ENCODE measurements at places on chromosomes 3 and 15.

GRCh38 chr15:81111018-81111417 lies 23.1 kb upstream of the CFAP161 start:
- DNase-seq = no peak

GRCh38 chr15:98812716-98813446 lies 164.5 kb downstream of the IGF1R start:
- no peak for DNase-seq

GRCh38 chr15:101372149-101372577 lies 77.1 kb upstream of the SNRPA1 start:
- DNase-seq = no peak

DNA sequence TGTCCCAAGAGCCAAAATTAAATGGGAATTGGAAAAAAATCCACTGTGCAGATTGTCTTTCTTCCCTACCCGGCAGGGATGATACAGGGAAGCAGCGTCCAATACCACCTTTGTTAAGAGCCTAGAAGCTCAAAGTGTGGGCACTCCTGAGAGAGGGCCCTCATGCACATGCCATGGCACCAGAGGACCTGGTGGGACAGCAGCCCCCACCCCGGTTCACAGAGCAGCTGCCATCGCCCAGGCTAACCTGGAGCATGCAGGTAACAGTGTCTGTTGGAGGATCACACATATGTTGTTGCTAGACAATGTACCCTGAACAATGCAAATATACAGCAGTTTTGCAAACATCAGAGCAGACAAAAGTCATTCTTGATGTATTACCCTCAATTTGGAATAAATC lies 206.5 kb downstream of the TJP1 start:
- no peak for DNase-seq

DNA sequence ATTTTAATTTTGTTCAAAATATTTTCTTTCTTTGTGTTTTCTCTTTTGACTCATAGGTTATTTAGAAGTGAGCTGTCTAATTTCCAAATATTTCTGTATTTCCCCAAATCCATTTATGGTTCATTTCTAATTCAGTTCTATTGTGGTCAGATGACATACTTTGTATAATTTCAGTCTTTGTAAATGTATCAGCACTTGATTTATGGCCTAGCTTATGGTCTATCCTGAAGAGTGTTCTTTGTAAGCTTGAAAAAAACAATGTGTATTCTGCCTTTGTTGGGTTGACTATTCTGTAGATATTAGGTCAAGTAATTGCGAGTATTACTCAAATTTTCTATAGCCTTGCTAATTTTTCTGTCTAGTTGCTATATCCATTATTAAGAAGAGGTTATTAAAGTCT lies 311.2 kb downstream of the OCA2 start:
- no peak for DNase-seq

- DNase-seq = no peak
Observed at GRCh38 chr15:88656760-88657221, 18.0 kb downstream of the ISG20 start.

DNA sequence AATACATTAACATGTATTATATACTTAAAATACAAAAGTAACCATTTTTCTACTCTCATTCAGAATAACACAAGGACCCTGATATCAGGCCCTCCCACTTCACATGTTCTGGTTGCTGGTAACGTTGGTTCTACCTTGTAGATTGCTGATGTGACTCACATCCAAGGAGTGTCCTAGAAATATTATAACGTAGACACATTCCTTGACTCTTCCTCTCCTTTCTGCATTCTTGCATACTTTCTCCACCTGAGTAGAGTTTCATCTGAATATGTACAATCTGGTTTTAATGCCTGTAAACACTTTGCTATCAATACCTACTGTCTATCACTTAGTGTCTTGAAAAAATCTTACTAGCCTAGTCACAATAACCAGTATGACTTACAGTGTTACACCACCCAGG lies 35.0 kb upstream of the NEDD4 start:
- no peak for DNase-seq

GRCh38 chr3:49567406-49567805 lies 13.1 kb downstream of the BSN start:
- no peak for DNase-seq

- DNase-seq = no peak
Observed at GRCh38 chr15:65209701-65210643, 1.3 kb downstream of the CILP start.

DNA sequence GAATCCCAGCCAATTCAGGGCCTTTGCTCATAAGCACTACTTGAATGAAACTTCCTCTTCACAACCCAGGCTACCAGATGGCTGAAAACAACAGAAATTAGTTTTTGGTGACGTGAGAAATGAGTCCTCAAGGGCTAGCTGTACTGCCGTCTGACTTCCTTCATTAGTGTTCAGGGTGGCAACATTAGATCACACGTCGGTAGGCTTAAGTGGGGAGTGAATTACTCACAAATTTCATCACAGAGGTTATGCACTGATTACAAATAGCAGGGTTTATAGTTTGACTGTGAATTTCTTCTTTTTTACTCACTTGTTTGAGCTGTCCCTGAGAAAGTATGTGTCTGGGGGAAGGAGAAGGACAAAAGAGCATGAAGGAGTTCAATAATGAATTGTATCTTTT lies 397.2 kb downstream of the GAP43 start:
- DNase-seq = no peak

- no peak for DNase-seq
Observed at GRCh38 chr15:44541282-44541958, 4.5 kb downstream of the EIF3J start.

GRCh38 chr3:13075318-13075717 lies 2.1 kb upstream of the IQSEC1 start:
- no peak for DNase-seq

DNA sequence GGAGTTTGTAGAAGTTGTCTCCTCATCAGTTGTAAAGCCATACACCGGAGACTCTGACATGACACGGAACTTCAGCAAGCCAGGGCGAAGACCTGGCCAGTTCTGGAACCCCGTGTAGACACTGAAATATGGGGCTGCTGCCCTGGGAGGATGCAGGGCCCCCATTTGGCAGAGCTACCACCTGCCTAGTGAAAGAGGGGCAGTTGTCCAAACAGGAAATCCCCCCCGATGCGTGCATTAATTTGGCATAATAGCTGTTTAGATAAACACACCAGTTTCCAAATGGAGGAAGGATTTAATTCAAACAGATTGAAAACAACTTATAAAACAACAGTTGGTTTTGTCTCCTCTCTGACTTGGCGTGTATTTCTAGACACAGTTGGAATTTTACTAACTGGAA lies 357.2 kb downstream of the GABRG3 start:
- no peak for DNase-seq

DNA sequence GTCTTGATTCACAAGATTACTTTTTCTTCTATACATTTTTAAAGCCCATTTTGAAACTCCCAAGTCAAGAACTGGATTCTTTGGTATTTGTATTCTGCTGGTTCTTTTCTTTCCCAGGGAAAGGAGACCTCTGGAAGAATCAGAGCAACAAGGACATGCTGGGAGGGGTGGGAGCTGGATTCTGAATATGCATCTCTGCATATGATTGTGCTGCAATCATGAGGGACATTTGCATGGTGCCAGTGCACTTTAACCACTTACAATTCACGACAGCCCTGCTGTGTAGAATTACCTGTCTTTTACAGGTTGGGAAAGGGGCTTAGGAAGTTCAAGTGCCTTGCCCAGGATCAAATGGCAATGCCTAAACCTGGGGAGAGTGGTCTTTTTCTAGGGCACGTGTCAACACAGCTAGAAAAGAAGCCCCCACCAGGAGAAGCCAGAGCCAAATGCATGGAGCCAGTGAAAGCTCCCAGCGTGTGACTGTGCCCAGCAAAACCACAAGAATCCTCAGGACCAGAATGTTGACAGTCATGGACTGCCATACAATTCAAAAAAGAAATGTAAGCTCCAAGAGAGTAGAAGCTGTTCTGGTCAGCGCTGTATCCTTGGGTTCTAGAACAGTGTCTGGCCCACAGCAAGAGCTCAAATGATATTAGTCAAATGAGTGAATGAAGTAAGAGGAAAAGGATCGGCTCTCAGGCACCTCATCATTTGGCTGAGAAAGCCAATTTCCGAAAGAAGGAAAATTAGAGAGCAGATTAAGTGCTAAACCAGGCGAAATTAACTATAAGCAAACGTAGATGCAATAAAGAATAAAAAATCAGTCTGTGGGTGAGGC lies 84.5 kb upstream of the MEF2A start:
- DNase-seq = no peak

DNA sequence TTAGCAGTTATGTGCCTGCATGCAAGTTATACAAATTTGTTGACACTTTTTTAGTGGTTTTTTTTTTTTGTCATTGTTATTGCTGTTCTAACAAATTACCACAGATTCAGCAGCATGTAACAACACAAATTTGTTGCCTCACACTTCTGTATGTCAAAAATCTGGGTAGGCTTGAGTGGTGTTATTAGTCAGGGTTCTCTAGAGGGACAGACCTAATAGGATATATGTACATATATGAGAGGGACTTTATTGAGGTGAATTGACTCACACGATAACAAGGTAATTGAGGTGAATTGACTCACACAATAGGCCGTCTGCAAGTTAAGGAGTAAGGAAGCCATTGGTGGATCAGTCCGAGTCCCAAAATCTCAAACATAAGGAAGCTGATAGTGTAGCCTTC lies 15.0 kb upstream of the PLSCR1 start:
- no peak for DNase-seq

- no peak for DNase-seq
Observed at GRCh38 chr3:143445118-143445517, 325.5 kb downstream of the CHST2 start.

GRCh38 chr3:158748237-158748828 lies 16.1 kb upstream of the RARRES1 start:
- DNase-seq = no peak

DNA sequence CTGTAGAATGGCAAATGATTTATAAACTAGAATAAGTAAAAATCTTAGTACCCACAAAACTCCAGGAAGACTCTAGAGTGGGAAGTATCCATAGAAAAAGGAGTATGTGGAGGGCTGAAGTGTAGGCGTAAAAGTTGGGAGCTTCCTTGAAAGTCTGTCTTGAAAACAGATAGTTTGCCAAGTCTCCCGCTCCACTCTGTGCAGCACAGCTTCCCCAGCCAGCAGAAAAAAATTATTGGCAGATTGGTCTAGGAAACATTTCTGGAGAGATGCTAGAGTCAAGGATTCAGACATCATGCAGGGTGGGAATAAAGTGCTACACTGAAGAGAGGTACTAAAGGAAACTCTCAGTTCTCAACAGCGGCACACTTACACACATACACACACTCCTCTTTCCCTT lies 53.4 kb upstream of the CD200R1L start:
- no peak for DNase-seq

DNA sequence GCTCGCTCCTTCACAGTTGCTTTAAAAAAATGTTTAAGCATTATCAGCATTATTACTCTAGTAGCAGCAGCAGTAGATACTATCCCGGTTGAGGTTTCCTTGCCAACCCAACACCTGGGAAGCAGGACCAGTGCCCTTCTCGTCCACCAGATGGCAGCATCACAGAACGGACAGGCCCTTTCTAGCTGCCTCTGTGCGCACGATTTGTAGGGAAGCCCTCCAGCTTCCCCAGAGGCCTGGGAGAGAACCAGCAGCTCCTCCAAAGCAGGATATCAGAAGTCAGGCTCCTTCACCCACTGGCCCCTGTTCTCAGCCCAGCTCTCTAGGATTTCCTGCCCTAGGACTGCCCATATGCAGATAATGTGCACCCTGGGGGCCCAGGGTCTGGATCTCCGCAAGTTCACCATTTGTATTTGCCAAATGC lies 16.8 kb upstream of the ESYT3 start:
- DNase-seq = peak; percentile 26

- no peak for DNase-seq
Observed at GRCh38 chr3:161619351-161619750, 122.7 kb downstream of the OTOL1 start.

- DNase-seq = no peak
Observed at GRCh38 chr3:2595486-2595885, 496.8 kb downstream of the CNTN4 start.

DNA sequence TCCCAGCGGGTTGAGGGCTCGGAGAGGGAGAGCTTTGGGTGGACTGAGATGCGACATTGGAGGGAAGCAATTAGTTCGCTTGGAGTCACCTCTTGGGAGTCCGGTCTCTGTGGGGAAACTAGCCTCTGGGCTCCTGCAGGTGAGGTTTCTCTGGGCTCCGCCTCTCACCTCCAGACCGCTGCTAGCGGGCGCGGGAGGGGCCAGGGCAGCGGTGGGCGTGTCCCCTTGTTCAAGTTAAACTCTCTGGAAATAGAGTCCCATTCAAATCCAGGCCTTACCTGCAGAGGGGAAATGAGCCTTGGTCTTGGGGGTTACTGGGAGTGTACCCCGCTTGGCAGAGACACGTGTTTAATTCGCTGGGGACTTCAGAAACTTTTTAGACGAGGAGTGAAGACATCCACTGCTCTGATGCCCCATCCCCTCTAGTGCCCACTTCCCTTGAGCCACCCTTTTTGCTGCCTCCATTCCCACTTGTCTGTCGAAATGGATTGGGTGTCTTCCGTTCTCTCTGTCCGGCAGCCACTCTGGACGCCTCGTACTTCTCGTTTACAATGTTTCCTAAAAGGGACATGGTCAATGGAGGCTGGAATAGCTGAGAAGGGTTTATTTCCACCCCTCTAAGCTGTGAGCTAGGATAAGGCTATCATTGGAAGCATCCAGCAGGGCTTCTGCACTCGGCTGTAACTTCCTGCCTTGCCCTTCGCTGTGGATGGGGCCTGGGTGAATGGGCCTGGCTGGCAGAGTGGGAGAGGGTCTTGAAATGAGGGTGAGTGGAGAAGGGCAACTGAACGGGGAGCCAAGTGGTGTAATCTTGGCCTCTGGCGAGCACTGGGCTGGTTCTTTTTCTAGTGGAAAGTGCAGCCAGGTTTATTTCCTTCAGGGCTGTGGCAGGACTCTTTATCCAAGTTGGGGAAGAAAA lies 1.1 kb downstream of the MITF start:
- no peak for DNase-seq

- no peak for DNase-seq
Observed at GRCh38 chr3:167033866-167034265, 346.2 kb downstream of the ZBBX start.

DNA sequence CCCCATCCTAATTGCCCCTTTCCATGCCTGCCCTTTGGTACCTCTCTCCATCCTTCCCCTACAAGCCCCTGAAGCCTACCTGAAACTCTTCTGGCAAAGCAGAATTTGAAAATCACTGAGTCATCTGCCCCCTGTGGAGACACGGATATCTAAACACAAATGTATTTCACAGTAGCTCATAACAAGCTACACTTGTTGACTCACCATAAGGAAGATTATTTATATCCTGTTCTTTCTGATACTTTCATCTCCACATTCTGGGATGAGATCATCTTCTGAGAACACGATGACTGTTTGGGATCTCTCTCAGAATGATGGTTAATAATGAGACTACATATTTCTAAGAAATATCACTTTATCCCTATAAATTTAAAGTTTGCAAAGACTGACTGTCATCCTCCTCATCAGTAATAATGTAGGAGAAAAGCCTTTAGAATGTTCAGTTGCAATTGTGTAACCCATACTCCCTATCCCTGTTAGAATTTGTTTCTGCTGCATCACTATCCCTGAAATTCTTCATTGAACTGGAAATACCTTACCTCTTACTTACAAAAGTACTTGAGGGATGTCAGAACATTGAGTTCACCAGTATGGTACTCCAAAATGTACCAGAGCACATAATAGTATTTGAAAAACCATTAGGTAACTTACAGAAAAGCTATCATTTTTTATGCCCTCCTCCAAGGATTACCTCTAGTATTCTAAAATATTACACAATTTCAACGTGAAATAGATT lies 116.1 kb upstream of the IL12A start:
- no peak for DNase-seq

Data from stimulated activated CD4-positive, alpha-beta T cell treated with anti-CD3 and anti-CD28 coated beads, Interleukin-15, amount 100 ng/mL, for 1 hour (primary cell).